BJ (cell line): ENCODE measurements at places on chromosomes 5 and 9. TPM values are rescaled to one million over a fixed set of nuclear protein-coding genes. Genes with fewer than 3 reads are reported as not detected.

The SV2C gene
- polyA plus RNA-seq, result not detected in 2 replicates

DNA sequence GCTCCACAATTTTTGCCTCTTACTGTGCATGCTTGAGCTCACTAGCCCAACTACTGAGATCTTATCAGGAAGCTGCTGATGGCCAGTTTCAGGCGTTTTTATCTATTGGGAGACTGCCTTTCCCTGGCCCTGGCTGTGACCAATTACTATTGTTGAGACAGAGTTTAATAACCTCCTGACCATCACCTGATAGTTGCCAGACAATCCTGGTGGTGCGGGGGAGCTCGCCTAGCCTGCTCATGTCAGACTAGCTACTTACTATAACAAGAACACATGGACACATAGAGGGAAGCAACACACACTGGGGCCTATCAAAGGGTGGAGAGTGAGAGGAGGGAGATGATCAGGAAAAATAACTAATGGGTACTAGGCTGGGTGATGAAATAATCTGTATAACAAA lies 13.0 kb upstream of the OXCT1 start:
- no peak for DNase-seq

DNA sequence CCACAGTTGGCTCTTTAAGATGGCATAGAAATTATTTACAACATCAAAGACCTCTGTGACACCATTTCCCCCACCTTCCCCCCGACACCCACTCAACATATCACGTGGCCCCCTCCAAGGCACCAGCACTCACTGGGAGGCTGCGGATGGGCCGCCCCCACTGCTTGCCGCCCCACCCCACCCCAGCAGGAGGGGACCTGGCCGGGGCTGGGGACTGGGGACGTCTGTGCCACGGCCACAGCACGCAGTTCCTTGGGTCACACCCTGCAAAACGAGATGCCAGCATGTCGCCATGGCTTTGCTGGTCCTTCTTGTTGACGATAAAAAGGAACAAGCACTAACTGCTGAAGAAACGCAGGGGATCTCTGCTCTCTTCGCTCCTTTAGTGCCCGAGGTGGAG lies 257.4 kb upstream of the NFIL3 start:
- no peak for DNase-seq

The NIM1K gene
- polyA plus RNA-seq, result 1.1 and 1.3 TPM in 2 replicates

The TMEM215 gene
- polyA plus RNA-seq, result not detected in 2 replicates

The SLC2A6 gene
- 5.1 and 9.0 TPM in 2 replicates for polyA plus RNA-seq

DNA sequence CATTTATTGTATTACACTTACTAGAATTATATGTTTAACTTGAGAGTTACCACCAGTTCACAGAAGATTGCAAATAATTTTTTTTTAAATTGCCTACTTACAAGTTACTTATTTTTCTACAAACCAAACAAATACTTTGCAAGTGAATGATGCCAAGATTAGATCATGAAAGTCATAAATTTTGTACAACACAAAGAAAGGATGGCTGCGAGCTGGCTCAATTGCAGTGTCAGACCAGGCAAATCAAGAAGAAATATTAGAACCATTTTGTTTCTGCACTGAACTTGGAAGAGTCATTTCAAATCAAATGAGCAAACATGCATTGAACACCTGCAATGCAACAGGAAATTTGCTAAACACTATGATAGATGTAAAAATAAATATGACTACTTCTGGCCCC lies 97.3 kb downstream of the PLCXD3 start:
- DNase-seq, result no peak

The C7 gene
- 0.28 and 0.31 TPM in 2 replicates for polyA plus RNA-seq

DNA sequence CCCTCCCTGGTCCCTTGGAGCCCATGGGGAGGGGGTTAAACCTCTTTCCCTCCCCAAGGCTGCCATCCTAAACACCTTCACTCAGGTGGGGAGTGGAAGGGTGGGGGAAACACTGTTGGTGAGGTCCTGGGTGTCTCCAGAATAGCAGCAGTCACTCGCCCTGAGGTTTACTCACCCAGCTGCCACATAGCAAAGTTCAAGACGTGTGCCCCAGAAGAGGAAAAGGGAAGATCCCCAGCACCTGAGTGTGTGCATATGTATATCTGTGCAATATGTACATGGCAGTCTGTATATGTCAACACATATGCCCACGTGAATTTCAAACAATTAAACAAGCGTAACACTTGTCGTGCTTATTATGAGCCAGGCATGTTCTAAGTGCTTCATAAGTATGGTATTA lies 31.3 kb upstream of the SMU1 start:
- no peak for DNase-seq

- no peak for DNase-seq
Observed at GRCh38 chr9:89799221-89799620, 194.4 kb downstream of the GADD45G start.

DNA sequence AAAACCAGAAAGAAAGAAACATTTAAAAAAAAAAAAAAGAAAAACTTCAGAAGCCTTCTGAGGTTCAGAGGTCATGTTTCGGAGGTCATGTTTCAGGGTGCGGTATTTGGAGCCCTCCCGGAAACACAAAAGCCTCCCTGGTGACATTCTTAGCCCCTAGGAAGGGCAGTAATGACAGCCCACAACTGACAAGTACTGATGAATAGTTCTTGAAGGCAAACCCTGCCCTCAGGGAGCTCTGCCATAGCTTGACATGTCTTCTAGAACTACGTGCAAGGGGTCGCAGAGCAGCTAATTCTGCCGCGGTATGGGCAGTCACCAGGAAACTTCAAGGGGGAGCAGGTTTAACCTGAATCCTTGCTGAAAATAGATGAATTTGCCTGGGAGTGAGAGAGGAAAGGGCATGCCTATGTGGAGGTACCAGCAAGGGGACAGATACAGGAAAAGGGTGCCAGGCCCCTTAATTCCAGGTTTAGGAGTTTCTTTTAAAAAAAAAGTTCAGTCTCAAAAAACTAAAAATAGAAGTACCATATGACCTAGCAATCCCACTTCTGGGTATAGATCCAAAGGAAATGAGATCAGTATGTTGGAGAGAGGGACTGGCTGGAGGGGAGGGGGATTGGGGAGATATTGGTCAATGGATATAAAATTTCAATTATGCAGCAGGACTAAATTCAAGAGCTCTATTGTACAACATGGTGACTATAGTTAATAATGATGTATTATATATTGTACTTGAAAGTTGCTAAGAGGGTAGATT lies 98.4 kb downstream of the C9orf152 start:
- DNase-seq, result no peak

GRCh38 chr9:135035781-135036760 lies 51.4 kb upstream of the OLFM1 start:
- DNase-seq, result no peak

The RAB3C gene
- polyA plus RNA-seq, result not detected in 2 replicates

The DAB2IP gene
- 18.1 and 38.1 TPM in 2 replicates for polyA plus RNA-seq

DNA sequence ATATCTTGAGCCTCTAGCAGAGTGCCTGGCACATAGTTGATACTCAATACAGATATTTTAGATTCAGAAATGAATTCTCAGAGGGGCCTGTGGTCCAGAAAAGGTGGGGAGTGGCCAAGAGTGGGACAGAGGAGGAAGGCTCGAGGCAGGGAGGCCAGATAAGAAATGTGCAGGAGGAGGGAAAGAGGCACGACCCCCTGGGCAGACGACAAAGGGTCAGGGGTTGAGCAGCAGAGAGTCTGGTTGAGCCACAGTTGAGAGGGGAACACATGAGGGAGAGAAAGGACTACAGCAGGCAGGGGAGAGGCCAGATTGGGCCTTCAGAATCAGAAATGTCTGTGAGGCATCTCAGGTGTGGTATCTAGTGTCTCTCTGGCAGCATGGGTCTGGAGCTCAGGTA lies 89.1 kb downstream of the PSD2 start:
- no peak for DNase-seq

The PPIC gene
- 62.3 and 70.7 TPM in 2 replicates for polyA plus RNA-seq

DNA sequence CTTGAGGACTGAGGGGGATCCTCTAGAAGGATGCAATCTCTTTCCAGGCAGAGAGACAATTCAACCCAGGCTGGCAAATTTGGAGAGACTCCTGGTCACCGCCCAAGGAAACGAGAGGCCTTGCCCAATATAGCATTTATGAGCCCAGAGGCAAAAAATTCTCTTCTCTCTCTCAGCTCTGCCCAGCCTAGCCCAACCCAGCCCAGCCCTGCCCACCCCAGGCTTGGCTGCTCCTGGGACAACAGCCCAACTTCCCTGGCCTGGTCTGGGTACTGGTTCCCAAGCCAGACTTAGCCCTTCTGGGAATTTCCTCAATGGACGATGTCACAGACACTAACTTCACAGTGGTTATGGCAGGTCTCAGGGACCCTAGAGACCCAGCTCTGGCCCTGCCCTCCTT lies 116.5 kb downstream of the PSD2 start:
- no peak for DNase-seq

DNA sequence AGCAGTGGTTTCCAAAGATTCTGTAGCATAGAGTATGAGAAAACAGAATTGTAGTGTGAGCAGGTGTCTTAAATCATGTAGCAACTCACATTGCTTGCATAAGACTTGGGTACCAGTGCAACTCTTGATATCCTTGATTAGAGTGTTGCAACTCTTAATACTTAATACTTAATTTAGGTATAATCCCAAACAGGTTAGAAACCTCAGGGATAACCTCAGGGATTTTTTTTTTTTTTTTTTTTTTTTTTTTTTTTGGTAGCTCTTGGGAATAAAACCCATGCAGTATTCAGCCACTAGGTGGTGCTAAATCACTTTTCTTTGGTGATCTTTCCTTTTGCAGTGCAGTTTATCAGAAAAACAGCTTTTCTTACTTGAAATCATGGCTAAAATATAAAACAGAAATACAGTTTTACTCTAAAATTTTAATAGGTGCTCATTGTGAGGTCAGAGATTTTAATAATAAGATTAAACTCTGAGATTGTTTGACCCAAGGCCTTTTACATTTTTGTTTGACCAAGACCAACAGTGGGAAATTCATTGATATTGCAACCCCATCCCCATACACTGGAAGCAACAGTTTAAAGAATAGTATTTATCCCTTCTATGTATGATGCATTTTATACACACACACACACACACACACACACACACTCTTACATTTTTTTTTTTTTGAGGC lies 55.3 kb downstream of the ERAP1 start:
- DNase-seq, result peak; percentile 13

The TLR4 gene
- 5.4 and 9.2 TPM in 2 replicates for polyA plus RNA-seq

DNA sequence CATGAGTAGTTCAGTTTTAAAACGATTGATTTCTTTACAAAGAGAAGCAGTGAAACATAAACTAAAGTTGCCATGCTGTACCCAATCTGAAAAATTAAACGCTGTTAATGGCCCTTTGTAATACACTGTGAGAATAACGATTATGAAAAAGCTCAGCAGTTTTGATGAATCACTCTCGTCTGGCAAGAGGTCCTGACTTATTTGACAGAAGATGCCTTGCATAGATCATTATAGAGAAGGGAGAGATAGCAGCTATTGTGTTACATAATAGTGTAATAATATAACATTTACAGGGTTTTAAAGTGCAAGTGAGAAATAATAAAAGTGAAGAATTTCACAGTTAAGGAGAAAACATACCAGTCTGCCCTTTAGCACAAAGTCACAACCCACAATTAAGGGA lies 361.5 kb upstream of the CDH10 start:
- no peak for DNase-seq

The PHF24 gene
- polyA plus RNA-seq, result 0.02 and 0.09 TPM in 2 replicates

DNA sequence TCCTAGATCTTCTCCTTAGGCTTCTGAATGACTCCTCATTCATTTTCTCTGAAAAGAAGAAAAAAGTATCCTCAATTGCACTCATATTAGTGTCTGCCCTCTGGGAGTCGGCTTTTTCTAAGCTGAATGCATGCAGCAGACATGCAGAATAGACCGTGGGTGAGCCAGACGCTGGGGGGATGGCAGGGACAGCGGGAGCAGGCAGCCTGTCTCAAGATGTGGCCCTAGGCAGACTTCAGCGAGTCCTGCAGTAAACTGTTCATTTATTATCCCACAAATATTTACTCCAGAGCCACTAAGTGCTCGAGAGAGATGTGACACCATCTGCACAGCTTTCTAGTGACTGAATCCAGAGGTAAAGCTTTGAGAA lies 164.9 kb upstream of the RAI14 start:
- DNase-seq, result peak; percentile 73
